ENCODE measurements at places on chromosomes 2 and 18.

- no peak for DNase-seq
These were observed 33.0 kb downstream of the ERBB4 start for GRCh38 chr2:212505586-212505985.

DNA sequence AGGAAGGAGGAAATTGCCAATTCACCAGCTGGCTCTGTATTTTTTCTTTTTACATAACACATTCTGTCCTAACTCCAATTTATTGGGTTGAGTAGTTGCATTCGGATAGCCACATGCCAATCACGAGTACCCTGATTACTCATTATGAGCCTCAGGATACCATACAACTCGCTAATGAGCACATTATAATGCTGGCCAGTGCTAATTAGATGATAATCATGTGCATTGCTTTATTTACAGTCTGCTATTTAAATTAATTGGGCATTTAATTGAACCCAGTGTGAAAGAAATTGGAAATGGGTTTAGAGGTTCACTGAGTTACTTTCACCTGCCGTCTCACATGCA, 15.2 kb downstream of the G6PC2 start:
- DNase-seq, result no peak

DNA sequence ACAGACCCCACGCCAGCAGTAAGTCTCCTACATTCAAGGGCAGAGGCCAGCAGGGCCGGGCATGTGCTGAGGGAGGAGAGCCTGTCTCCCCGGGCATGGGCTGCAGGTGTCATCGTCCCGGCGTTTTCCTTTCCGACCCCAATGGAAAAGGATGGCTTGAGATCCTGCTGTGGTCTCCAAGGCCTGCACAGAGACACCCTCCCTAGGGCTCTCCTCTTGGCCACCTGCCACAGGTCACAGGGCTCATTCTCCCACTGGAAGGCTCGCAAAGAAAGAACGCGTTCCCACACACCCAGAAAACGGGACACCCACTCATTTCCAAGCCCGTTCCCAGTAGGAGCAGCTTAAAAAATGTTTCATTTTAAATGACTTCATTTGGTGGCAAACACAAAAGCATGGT, 41.0 kb downstream of the DIPK1C start:
- DNase-seq, result no peak

DNA sequence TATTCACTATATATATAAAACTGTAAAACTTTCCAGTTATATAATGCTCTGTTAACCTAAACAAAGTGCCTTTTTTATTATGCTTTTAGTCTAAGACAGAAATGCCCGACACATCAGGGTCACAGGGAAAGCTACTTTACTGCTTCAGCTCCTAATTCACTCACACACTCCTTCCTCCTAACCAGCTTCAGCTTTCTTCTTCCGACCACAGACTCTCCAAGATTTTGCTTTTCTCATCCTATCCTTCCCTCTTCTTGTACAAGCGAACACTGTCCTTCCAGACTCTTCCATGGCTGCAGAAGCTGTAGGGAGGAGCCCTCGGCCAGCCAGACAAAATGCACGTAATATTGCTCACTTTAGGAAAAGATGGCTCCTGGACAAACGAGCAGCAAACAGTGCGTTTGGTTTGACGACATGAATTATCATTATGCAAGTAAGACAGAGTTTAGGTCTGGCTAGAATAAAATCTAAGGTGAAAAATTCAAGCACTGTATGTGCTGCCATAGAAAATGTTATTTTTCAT, 47.5 kb upstream of the HNRNPA3 start:
- peak; percentile 69 for DNase-seq

GRCh38 chr2:208099682-208100470, 24.4 kb downstream of the CRYGD start:
- no peak for DNase-seq

GRCh38 chr2:64018701-64019082, 536 bp downstream of the VPS54 start:
- DNase-seq, result peak; percentile 81

DNA sequence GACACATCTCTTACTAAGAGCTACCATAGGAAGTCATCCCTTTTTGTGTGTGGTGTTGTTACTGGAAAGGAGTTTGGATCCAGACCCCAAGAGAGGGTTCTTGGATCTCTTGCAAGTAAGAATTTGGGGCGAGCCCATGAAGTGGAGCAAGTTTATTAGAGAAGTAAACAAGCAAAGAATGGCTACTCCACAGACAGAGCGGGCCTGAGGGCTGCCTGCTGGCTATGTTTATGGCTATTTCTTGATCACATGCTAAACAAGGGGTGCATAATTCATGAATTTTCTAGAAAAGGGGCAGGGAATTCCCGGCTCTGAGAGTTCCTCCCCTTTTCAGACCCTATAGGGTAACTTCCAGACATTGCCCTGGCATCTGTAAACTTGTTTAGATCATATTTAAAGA, 30.6 kb upstream of the PXDN start:
- no peak for DNase-seq

DNA sequence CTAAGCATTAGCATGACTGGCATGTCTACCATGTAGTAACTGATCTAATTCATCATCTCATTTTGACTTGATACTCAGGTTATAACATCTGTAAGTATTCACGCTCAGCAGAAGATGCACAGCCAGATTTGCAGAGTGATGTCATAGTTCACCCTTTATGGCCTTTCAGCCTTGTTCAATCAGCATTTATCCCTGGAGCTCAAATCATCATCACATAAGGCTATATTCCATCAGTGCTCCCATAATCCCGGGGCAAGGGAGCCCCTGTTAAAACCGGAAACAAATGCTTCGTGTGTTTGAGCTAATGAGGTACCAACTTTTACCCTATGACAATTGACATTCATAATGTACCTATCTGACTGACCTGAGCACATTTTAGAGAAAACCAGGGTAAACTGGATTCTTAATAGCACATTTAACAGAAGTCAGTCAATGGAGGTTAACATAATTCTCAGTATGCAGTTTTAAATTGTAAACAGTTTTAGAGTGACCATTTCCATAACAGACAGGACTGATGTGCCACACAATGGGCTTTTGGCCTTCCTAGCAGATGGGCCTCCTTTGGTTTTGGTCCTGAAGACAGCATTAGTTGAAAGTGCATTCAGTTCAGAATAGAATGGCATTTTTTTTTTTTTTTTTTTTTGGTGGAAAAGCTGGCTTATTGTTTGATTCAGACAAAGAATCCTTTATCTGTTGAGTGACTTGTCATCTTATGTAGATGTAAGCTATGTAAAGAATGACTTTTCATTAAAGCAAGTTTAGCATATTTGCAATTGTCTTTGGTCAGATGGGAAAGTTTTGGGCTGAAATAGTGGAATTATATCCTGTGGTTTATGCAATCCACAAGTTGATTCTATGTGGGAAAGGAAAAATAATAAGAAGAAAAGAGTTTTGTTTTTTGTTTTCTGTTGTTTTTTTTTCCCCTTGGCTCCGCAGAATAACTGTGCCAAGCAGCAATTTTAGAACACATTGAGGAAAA, 866.0 kb upstream of the ACVR2A start:
- DNase-seq, result no peak

GRCh38 chr18:53796040-53796729, 428.3 kb downstream of the MBD2 start:
- DNase-seq, result peak; percentile 24

DNA sequence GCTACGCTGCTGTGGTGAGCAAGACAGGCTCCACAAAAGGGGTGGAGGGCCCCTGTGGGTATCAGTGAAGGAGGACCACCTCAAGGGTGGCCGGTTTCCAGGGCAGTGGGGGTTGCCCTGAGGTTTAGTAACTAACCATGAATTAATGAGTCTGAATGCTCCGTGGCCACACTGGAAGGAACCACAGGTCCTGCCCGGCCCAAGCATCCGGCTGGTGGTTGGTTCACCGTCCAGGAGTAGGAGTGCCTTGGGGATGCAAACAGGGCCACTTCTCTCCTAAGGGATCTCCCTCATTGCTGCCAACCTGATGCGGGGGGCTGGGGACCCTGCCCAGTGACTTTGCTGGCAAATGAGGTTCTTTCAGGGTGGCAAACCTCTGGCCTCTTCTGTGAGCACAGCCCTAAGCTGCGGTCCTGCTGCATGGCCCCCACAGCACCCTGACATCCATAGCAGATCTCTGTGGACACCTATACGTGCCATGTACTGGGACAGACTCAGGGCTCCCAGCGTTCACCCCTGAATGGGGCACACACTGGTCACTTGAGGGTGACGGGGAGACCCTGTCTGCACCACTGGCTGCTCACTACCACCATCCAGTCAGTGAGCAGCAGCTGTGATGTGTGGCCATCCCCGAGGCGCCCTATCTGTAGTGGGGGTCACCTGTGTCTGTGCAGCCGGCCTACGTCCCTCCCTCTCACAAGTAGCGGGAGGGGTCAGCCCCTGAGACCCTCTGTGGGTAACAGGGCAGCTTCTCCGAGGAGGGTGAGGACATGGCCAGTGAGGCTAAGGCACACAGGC, 41.6 kb downstream of the HS6ST1 start:
- DNase-seq, result peak; percentile 37

- DNase-seq, result no peak
These were observed 95.4 kb downstream of the MTA3 start for GRCh38 chr2:42663828-42664227.

DNA sequence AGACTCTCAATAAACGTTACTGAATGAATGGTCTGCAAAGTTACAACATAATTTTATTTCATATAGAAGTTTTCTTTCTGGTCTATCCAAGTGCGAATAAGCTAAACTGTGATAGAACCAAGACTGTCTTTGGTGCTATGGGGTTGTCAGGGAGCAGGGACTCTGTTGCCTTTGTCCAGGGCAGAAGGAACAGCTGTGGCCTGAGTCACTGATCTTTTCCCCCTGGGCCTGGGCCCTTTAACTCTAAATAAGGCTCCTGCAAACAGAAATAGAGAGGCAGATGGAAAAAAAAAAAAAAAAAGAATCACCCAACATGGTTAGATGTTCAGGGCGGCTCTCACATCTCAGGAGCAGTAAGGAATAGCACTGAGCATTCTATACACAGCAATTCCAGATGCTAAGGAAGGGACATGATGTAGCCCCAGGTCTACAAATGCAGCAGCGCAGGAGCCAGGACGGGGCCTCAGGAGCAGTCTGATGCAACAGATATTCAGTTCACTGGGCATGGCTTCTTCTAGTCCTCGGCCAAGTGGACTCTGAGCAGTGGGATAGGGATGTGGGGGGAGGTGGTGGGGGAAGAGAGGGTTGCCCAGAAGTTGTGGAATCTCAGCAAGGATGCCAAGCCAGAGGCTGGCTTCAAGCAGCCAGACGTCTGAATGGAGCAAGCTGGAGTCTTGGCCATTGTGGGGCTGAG, 247.1 kb upstream of the SIX2 start:
- DNase-seq, result peak; percentile 59

GRCh38 chr2:158464426-158465281, 7.9 kb downstream of the PKP4 start:
- no peak for DNase-seq

DNA sequence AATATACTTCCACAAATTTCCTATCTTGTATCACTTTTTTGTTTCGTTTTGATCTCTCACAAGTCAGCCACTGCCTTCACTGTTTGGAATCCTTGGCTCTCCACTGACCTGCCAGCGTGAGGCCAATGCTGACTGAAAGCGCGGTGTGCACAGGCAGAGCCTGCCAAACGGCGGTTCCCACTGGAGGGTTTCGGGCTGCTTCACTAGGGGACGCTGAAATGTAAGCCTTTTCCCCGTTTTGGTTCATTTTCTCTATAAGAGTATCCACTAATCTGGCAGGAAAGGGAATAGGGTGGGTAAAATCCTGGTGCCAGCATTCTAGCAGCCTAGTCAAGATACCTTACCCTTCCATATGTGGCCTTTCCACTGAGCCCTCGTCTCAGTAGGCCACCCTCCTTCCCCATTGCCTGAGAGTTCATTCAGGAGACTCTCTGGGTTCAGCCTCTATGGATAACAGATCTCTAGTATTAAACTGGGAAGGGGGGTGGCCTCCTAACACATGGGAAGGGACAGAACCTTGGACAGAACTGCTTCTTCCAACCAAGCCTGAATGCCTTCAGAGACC, 91.5 kb downstream of the DYM start:
- peak; percentile 29 for DNase-seq

- DNase-seq, result no peak
These were observed 30.1 kb downstream of the TMEM18 start for GRCh38 chr2:647003-647560.

DNA sequence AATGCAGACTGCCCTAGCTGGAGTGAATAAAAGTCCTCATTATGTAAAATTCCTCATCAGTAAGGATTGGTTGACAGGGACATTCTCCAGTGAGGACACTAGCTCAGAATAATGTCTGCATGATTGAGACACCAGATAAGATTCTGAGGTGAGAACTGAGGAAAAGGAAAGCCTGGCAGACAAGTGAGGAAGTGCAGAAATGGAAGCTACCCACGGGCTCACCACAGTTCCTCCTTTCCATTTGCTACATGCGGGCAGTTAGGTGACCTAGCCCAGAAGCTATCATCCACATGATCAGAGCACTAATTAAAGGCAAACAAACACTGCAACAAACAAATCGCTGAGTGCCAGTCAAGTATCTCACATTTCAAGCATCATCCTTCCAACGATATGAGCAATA, 27.7 kb downstream of the NETO1 start:
- DNase-seq, result no peak

DNA sequence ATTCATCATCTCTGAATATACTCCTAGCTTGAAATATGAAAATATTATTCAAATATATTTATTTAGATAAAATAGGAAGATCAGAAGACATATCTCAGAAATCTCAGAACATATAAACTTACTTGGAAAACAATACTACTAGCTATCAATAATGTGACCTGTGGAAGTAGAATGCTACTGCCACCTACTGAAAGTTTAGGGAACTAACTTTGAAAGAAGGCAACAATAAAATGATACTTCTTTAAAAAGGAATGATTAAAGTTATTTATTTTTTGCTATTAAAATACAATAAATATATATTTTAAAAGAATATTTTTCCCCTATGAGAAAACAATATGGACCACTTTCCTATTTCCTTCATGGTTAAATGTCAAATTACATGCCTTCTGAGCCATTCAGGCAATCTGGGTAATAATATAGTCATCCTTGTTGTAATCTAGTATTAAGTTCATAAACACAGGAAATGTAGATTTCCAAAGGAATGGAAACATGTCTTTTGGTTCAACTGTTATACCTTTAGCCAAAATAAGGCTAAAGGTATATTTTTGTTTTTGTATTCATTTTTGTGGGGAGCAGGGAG, 26.0 kb downstream of the ACADL start:
- DNase-seq, result no peak

GRCh38 chr2:96120091-96120720, 3.8 kb upstream of the ADRA2B start:
- no peak for DNase-seq

GRCh38 chr2:231677632-231678104, 30.7 kb upstream of the PTMA start:
- peak; percentile 89 for DNase-seq

GRCh38 chr2:72361521-72361920, 213.9 kb upstream of the CYP26B1 start:
- DNase-seq, result no peak
